ENCODE measurements at places on chromosomes 5 and 9.

GRCh38 chr5:88964831-88965230 lies 81.8 kb upstream of the MEF2C start:
- no peak for DNase-seq

DNA sequence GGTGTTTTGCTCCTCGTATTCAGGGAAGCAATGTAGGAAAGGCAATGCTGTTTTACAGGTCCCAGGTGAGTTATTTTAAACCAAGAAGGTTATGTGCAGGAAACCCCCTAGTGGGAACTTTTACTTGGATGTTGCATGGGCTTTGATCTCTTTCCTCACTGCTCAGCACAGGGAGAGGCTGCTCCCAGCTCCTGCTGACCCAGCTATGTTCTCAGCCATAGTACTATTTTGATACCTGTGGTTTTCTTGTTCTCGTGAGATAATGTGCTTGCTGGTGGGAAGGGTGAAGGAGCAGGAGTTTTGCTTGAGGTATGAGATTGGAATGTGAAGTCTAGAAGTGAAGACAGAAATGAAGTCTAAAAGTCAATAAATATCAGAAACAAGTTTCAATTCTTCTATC lies 265.6 kb upstream of the FBXL7 start:
- no peak for DNase-seq

DNA sequence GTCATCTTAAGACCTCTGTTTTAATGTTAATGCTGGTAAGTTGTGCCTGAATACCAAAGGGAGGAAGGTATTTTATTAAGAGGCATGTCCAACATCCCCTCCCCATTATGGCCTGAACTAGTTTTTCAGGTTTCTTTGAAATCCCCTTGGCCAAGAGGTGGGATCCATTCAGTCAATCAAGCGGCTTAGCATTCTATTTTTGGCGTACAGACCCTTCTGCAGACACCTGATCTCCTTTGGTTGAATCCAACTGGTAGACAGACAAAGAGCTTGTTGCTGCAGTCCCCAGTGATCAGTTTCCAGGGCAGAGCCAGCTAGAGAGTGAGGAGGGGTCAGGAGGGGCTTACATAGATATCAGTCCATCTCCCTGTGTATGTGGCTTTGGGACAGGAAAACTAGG lies 7.9 kb upstream of the KCNMB1 start:
- no peak for DNase-seq

DNA sequence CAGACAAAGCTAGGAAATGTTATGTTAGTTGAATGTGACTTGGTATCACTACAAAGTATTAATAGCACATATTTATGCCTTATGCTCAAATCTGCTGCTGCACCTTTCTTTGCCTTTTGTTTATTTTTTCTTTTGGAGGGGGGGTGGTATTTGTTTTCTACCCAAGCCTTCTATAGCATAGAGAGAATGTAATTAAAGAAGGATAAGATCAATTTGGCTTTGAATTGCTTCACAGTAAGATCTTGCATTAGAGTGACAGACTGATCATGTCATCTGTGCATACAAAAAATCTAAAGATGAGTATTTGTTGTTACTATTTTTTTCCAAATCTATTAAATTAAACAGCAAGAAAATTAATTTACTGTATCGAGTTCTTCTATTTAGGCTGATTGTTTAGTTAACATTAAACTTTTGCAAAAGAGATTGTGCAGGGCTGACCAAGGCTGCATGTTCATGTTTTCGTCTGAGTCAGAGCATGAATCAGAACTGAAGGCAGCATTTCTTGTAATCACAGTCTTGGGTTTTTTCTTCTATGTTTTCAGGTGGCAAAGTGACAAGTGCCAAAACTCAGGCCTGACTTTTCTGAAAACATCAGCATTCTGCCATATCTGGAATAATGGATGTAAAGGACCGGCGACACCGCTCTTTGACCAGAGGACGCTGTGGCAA lies 1007.1 kb upstream of the WWC1 start:
- DNase-seq, result no peak

All from activated CD8-positive, alpha-beta memory T cell treated with anti-CD3 and anti-CD28 coated beads for 1 hour (primary cell).